D721Med (cell line): ENCODE measurements at places on chromosomes 1 and 21.

DNA sequence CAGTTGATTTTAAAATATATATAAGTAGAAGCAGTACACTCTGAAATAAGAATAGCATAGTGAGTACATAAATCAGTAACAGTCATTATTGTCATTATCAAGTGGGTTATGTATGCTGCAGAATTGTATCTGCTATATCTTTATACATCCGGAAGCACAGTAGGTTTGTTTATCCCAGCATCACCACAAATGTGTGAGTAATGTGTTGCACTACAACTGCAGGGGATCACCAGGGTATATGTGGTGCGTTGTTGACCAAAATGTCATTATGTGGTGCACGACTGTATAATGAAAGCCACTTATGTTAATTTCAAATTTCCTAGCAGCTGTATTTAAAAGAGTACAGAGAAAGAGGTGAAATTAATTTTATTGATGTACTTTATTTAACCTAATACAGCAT is 87.7 kb upstream of the GADD45A start:
- no peak for DNase-seq

- no peak for DNase-seq
These were observed 23.2 kb downstream of the XCL1 start for GRCh38 chr1:168599641-168600040.

GRCh38 chr1:247408100-247408499 is 7.9 kb upstream of the NLRP3 start:
- no peak for DNase-seq

DNA sequence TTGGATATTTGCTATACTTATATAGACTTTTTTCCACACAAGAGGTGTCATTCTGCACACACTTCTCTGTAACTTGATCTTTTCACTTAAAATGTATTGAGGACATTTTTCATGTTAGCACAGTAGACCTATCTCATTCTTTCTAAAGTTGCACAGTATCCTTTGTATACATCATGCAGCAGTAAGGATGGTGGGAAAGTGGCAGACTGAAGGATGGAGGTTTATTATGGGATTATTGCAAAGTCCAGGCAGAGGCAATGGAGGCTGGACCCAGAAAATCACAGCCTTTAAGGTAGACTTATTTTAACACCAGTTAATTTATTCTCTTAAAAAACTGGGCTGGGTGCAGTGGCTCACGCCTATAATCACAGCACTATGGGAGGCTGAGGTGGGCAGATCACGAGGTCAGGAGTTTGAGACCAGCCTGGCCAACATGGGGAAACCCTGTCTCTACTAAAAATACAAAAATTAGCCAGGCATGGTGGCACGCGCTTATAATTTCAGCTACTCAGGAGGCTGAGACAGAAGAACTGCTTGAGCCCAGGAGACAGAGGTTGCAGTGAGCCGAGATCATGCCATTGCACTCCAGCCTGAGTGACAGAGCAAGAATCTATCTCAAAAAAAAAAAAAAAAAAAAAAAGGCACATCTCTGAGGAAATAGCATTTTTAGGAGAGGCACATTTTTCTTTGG is 25.8 kb downstream of the SLAMF1 start:
- DNase-seq: no peak

DNA sequence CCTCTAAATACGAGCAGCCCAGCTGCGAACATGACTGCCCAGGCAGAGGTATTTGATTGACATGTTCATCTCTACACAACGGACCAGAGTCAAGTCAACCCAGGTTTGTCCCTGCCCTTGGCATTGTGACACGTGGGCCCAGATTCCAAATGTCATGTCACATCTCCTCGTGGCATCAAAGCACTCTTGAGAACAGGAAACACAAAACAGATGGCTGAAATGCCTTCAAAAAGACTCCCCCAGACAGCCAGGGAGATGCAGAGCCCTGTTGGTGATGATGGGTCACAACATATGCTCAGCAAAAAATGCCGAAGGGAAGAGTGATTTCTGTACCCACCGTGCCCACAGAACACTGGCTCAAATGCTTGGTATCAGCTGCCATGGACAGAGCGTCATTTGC is 337.8 kb upstream of the DAB1 start:
- DNase-seq: no peak

- no peak for DNase-seq
These were observed 1.5 kb upstream of the IVNS1ABP start for GRCh38 chr1:185318431-185319138.

DNA sequence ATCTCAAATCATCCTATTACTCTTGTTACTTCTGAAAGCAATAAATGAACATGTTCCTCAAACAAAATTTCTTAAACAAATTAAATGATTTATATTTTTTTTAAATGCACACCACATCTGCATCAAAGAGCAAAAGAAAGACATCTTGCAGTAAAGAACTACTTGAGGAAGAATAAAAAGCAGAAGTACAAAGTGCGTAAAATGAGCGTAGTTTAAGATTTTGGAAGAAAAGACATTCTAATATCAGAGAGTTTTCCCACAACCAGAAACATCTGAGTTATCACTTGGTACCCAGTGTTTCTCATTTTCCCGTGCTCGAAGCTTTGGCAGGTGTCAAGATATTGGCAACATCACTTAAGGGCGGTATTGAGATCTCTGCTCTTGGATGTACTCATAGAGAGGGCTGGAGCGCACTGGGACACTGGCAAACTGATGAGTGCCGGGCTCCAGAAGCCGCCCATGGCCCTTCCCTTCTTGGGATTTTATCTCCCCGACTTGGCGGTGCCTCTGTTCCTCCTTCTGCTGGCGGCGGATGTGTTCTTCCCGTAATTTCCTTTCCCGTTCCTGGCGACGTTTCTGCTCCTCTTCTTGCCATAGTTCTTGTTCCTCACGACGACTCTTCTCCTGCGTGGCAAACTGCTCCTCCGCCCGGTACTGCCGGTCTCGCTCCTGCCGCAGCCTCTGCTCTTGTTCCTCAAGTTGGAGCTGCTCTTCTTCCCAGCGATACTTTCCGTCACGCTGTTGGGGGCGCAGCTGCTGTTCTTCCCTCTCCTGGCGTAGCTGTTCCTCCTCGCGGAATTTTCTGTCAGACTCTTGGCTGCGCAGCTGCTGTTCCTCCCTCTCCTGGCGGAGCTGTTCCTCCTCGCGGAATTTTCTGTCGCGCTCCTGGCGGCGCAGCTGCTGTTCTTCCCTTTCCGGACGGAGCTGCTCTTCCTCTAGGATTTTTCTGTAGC is 7.9 kb downstream of the TCHH start:
- DNase-seq: no peak

GRCh38 chr1:7948960-7949359 is 8.3 kb upstream of the TNFRSF9 start:
- no peak for DNase-seq

- no peak for DNase-seq
These were observed 122.1 kb upstream of the HMGB4 start for GRCh38 chr1:33741749-33742148.

DNA sequence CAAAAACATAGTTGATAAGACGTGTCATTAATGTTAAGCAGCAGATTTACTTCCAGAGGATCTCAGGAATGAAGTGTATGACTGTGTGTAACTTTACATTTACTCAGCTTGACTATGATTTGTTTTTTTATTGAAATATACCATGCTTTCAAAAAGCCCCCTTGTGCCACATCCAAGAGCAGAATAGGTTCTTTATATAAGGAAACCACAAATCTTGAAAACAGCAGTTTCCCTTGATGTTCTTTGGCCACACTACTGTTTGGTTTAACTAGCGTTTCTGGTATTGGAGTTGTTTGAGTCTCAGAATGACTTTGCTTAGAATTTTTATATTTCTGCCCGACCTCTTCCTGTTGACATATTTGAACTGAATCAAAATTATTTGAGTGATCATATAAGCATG is 25.0 kb downstream of the LRRC8C start:
- no peak for DNase-seq

- no peak for DNase-seq
These were observed 155.0 kb upstream of the BEND5 start for GRCh38 chr1:48931506-48932192.

DNA sequence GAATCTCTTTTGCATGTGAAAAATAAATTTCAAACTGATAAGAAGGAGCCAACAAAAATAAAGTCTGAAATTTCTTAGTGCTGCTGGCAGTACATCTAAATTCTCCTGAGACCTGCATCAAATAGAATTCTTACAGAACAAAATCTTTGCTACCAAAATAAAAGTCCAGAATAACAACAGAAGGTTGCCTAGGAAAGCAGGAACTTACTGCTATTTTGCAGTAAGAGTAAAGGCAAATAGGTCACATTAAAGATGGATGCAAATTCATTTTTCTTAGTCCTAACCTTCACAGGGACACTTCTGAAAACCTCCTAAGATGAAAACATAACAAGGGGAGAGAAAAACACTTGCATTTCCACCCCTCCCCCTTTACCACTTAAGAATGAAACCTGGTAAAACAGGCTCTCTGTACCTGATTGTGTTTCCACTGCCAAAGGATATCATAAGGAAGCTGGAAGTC is 59.0 kb downstream of the RUSC1 start:
- no peak for DNase-seq

DNA sequence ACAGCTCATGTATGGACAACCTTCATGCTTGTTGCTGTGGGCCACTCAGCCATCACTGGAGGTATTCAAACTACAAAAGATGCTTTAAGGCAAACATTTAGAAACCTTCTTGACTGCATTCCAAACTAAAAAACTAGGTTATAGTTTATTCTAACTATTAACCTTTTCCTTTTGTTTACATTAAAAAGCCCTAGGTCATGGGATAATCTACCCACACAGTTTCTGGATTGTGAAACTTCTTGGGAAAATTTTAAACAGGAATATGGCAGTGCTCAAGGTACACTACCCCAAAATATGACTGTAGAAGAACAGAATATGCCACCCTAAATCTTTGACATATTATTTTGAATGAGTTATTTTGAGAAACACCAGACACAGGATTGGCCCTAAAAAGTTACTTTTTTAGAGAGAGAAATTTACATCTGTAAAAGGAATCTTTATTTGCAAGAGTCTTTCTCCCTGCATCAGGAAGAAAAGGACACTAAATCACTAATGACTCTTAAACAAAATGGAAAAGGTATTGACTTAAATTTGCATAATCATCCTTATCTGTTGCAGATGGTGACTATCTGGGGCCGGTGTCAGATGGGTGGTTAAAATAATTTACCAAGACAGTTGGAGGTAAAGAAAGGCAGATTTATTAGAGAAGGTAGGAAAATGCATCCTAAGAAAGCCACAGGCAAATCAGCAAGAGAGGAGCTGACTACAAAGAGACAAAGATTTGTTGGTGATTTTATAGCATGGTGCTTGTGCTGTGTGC is 25.1 kb upstream of the NUF2 start:
- DNase-seq: no peak

- no peak for DNase-seq
These were observed 113.7 kb downstream of the RUNX1 start for GRCh38 chr21:34935452-34935851.

- DNase-seq: no peak
These were observed 153.4 kb downstream of the SIPA1L2 start for GRCh38 chr1:232476538-232476950.

DNA sequence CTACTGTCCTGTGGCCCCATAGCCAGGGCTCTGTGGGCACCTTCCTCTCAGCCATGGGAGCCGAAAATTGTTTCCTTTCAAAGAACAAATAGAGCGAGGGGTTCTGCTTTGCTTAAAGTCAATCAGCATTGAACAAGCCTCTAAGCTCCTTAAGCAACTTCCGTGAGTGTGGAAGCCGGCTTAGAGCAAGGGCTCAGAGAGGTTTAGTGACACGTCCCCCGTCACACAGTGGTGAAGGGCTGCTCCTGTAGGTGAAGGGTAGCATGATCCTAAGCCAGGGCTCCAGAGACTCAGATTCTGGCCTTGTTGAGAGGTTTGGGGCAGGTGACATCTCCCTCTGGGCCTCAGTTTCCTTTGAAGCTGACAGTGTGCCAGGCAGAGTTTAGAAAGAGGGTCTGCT is 94.0 kb upstream of the WNT4 start:
- DNase-seq: peak; percentile 38

DNA sequence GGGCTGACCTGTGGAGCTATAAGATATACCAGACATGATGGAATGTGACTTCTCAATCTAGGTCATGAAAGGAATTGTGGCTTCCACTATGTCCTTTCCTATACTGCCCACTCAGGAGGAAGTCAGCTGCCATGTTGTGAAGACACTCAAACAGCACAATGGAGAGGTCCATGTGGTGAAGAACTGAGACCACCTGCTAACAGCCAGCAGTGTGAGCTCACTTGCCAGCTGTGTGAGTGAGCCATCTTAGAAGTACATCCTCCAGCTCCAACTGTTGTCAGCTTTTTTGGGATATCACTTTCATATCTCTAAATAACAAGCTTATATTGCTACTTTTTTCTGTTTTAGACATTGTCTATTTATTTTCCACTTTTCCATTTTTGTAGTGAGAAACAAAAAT is 29.7 kb downstream of the OLFML3 start:
- DNase-seq: no peak

DNA sequence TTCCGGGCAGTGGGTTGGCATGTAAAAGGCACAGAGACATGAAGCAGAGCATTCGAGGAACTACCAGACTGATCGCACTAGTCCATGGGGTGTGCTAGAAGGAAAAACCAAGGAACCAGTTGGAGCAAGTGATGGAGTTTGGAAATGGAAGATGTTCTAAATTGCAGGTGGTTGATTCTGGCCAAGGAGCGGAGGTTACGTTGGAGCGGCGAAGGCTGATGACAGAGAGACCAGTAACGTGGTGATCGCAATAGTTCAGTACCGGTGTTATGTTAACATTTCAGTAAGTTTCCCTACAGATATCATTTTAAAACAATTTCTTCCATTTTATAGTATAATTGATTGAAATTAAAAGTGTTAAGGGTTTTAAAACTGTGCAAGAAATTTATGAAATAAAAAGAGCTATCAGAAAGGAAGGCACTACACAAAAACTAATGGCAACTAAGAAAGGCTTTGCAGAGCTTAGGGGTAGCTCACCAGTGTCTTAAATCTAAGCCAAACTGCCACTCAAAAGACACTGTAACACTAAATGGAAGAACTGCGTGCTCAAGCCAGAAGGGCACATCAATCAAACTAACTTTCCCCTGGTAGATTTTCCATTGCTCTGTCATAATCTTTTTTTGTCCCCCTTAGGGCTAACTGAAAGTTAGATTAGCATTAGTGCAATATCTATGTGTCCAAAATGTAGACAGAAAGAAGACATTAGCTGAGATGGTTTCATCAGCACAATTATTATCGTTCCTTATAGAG is 11.3 kb upstream of the HEATR1 start:
- DNase-seq: no peak

- peak; percentile 66 for DNase-seq
These were observed 2.4 kb downstream of the GRIK3 start for GRCh38 chr1:37031871-37032270.

- no peak for DNase-seq
These were observed 738.8 kb downstream of the PTPRU start for GRCh38 chr1:29975036-29975694.

DNA sequence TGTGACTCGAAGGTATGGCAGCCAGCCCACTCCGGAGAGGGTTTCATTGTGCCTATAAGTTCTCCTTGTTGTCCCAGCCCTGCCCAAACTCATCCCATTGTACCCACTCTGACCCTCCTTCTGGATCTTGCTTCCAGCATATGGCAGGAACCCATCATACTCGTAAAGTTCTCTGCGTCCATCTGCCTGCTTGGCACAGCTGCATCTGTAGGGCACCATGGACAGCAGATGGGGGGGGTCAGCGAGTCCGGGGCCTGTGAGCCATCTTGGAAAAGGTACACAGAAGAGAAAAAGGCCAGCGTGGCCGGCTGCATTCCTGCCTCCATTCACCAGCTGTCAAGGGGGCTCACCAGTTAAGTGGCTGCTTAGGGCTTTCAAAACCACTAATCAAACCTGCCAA is 94.9 kb upstream of the IGSF21 start:
- no peak for DNase-seq

- DNase-seq: no peak
These were observed 9.8 kb downstream of the DNAJC6 start for GRCh38 chr1:65319141-65319540.
